ENCODE measurements at places on chromosomes 7 and 10. TPM values are rescaled to one million over a fixed set of nuclear protein-coding genes. Genes with fewer than 3 reads are reported as not detected.

Gene CDC123
- 58.5 TPM for total RNA-seq

Gene ELFN1
- total RNA-seq, result 3.4 TPM

Gene PBLD
- 175 TPM for total RNA-seq

Gene STX1A
- total RNA-seq, result 0.79 TPM

Gene ZNF425
- total RNA-seq, result 0.98 TPM

Gene C7orf57
- total RNA-seq, result not detected

Gene TFR2
- total RNA-seq, result 276 TPM

Gene PPP1R17
- not detected for total RNA-seq

Gene FRMD4A
- 17.1 TPM for total RNA-seq

Gene IFIT2
- 5.5 TPM for total RNA-seq

- no peak for DNase-seq
Observed at GRCh38 chr7:18320422-18320821, 175.1 kb upstream of the HDAC9 start.

- DNase-seq, result no peak
Observed at GRCh38 chr7:157604661-157605381, 268.0 kb downstream of the DNAJB6 start.

DNA sequence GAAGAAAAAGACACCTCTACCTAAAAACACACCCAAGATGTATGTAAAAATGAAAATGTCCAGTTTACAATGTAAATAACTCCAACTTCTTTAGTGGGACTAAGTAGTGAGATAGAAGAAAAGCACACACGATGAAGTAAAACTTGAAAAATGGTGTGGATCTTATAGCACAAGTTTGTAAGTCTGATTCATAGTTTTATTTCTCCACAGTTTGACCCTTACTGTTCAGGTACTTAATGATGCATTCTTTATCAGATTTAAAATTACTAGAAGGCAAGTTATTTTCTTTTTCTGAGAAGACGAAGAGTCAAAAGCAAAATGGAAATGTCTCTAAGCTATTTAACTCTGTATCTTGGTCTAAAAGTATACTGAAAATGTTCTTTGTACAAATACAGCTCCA is 6.1 kb downstream of the NAMPT start:
- DNase-seq, result no peak

DNA sequence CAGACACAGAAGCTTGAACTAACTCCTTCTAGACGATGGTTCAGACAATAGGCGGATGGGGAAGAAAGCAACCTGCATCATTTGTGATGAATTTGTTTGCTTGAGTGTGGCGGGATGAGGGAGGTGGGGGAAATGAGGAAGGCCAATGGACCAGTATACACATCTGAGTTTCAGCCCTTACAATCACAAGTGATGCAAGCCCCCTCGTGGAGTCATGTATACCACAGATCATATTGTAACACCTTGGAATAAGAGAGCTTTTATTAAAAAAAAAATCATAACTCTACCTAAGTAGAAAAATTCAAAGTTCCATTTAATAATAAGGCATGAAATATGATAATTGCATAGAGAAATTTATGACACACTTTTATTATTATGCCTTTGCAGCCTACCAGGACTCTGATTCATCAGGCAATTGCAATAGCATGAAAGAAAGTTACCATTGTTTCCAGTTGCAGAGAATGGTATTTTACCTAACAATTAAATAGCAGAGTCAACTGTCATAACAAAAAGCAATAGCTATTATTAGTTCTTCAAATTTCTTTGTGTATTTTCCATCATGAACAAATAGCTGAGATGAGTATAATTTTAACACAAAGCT is 230.2 kb upstream of the AKR1E2 start:
- no peak for DNase-seq

- no peak for DNase-seq
Observed at GRCh38 chr7:151115121-151115835, 29.0 kb downstream of the AGAP3 start.

DNA sequence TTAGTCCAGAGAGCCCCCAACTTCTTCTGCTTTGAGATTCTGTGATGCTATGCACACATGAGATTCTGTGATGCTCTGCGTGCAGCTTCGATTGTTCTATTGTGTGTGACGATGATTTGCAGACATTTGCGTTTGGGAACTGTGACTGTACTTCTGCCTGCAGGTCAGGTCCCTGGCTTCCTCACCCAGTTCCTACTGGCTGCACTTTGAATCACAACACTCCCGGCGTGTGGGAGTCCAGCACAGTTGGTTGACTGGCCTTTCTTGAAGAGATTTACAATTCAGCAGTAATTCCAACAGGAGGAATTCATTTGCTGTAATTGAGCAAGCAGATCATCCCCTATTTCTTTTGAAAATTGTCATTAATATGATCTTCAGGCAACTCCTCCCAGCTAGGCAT is 252.2 kb upstream of the YAE1 start:
- no peak for DNase-seq

- DNase-seq, result no peak
Observed at GRCh38 chr10:85060944-85061343, 732.6 kb downstream of the CCSER2 start.

DNA sequence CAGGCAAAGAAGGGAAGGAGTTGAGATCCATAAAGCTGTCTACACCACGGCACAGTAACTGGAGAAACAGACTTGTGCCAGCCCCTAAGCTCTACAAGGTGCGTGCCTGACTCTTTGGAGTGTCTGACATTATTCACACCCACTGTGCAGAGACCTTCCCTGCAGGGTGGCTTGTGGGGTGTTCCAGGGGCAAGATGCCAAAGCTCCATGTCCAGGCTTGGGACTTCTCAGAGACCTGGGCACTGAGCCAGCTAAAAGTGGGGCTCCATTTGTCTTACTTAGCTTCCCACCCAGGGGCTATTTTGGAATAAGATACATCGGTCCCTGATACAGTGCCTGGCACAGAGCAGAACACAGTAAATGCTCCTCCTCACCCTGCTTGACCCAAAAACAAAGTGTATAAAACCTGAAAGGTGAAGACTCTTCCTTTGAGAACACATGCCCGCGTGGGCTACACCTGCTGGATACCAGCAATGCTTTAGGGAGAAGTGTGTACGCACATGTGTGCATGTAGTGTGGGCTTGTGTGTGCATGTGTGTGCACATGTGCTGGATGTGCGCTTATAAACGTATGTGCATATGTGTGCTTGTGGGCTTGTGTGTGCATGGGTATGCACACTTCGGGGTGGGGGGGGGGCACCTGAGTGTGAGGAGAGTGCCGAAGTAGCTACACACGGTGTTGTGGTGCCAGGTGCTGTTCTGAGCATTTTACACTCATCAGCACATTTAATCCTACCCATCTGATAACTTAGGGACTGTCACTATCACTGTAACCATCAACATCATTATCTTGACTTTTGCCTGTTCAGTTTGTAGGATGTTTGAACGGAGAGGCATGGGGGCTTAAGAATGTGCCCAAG is 143.0 kb downstream of the ARHGAP22 start:
- DNase-seq, result peak; percentile 23

GRCh38 chr7:6615723-6616555 is 529 bp downstream of the ZNF853 start:
- no peak for DNase-seq

DNA sequence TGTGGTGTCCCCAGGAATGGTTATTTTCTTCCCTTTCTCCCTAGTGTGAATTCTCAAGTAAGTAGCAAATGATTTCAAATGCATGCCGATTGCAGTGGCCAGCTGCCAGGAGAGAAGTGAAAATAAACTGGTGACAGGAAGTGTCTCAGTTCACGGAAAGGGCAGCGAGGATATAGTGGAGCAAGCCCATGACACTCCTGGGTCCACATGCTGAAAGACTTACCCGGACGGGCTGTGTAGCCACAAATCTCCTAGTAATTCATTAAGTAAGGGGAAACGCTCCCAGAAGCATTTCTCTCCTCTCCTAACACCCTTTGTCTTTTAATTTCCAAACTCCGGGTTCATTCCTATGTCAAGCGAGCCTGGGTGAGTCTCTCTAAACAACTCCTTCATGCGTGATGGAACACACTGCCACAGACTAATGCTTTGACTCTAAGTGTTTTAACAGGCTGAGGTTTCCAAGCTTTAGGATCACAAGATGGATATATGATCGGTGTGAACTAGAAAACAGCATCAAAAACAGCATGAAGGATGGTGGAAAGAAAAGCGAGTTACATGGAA is 125.6 kb downstream of the CYP26A1 start:
- peak; percentile 66 for DNase-seq

GRCh38 chr7:44633254-44634186 is 27.1 kb downstream of the OGDH start:
- no peak for DNase-seq

DNA sequence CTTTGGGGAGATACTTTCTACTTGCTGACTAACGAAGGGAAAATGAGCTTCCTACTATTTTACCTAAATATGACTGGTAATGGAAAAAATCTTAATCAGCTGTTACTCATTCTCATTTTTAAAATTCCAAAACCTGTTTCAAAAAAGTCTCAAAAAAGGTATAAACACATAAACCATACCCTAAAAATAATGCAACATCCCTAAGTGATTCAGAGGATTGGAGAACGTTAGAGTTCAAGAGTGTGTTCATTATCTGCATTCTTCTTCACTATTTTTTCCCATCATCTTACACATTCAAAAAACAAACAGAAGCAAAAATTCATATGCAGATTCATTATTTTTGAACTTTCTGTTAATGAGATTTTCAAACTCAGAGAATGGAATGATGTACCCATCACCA is 150.4 kb upstream of the GNAI1 start:
- DNase-seq, result no peak

GRCh38 chr7:145534301-145534700 is 582.3 kb upstream of the CNTNAP2 start:
- DNase-seq, result no peak

- DNase-seq, result peak; percentile 47
Observed at GRCh38 chr10:126387041-126387921, 996 bp downstream of the ADAM12 start.

GRCh38 chr10:48575901-48576300 is 29.0 kb downstream of the ARHGAP22 start:
- DNase-seq, result no peak

DNA sequence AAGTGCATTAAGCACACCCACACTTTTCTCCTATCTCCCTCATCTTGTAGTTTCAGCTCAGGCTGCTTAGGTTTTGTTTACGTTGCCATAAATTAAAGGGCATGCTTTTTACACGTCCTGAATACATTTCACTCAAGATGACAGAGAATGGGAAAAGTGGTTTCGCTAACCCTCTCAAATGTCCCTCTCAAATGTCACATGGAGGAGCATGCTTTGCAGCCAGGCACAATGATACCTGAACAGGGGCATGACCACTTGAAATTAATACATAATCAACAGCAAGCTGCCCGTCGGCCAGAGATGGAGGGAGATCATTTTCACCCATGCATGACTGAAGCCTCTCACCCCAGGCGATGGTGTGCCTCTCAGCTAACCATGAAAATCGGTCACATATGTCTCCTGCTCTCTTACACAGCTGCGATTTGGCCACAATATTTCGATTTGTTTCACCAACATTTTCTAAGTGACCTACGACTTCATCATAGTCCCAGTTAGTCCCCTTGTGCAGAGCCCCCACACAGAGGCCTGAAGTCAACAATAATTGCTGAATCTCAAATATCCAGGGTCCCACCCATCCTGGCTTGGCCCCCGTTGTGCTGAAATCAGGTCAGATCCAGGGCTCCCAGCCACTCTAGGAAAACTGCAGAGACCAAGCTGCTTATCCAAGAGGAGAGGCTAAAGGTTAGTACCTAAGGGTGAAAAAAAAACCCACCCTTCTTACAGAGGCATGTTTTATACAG is 373.9 kb upstream of the NFE2L3 start:
- no peak for DNase-seq

DNA sequence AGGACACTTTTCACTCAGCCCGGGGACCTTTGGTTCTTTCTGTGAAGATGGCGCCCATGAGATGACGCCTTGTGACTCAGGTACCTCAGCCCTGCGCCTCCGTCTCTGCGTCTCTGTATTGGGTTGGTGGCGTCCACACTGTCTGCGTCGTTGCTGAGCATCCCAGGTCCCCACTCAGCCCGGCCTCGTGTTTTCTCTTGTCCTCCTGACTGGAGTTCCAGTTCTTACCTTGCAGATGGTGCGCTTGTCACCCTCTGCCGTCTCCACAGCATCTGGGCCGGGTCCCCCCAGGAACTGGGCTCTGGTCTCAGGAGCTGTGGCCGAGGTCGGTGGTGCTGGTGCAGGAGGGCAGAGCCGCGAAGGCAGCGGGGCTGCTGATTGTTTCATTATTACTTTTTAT is 150.4 kb downstream of the WDR37 start:
- no peak for DNase-seq

DNA sequence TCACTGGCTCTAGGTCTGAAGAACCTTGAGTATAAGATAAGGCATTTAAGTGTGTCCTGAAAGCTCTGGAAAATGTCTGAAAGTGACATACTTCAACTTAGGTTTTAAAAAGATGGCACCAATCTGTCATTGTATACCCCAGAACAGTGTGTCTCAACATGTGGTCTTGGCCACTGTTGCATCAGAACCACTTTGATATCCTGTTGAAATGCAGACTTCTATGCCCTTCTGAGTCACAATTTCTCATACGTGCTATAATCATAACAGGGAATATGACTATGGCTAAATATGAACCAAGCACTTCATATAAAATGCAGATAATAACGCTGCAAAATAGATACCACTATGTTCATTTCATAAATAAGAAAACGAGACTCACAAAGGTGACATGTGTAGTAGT is 38.0 kb upstream of the GPAM start:
- no peak for DNase-seq

DNA sequence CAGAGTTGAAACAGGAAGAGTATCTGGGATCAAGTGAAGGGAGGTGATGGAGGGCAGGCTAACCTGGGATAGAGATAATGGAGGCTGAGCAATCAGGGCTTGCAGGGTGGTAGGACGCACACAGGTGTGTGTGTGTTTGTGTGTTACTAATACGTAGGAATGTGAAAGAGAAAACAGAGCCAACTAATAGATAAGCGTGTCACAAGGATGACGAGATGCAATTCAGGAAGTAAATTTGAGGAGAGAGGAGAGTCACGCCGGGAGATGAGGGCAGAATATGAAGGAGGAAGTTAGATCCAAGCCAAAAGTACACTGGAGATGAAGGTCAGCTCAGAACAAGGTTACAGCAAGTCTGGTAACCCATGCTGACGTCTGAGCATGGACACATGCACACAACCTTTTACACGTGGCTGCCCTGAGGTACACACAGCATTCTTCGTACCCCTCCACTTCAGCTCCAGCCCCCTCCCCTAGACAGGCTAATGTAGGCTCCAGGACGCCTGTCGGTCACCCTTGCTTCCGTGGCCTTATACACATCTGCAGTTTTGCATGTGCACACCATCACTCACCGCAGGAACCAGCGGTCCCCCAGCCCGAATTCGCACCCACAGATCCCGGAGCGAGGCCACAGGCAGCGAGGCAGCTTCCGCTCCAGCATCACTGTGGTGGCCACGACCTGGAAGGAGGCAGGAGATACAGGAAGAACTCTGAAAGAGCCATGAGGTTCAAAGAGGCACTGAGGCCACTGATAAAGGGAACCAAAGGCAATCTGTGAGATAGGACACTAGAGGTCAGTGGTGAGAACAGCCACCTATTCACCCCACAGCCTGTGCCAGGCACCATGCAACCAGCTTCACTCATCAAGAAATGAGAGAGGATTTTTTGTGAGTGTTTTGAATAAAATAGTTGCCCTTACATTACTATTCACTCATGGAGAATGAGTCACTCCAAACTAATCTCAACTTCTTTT is 23.7 kb upstream of the TRPV6 start:
- no peak for DNase-seq

- no peak for DNase-seq
Observed at GRCh38 chr7:144477348-144477747, 73.9 kb upstream of the NOBOX start.

GRCh38 chr7:141584935-141585334 is 33.7 kb downstream of the AGK start:
- DNase-seq, result no peak

GRCh38 chr7:28182071-28182471 is 1.5 kb upstream of the JAZF1 start:
- DNase-seq, result peak; percentile 74

All from liver (tissue), 10 donors.